ENCODE measurements at places on chromosomes 16 and 17.

- no peak for DNase-seq
These were observed 127.1 kb downstream of the SPAG9 start for GRCh38 chr17:50993544-50993943.

DNA sequence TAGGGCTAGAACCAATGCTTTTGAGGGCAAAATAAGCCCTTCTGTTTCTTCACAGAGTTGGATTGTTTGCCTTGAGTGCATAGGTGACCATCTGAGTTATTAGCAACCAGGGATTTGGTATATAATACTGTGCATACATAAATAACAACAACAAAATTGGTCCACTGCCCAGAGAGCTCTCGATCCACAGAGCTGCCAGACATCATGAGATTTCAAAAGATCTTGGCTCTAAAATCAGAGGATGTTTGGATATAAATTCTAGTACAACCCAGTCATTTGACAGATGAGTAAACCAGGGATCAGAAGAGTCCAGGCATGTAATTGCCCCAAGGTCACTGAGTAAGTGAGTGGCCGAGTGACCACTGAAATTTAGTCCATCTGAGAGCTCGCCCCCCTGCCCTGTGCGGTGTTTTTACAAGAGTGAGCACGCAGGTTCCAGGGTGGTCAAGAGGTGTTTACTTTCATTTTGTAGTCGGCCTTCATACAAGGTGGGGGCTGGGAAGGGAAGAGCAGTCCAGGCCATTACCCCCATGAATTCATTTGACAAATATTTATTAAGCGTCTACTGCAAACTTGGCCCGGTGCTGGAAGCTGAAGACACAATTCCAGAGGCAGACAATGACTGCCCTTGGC, 1.8 kb upstream of the MT2A start:
- no peak for DNase-seq

DNA sequence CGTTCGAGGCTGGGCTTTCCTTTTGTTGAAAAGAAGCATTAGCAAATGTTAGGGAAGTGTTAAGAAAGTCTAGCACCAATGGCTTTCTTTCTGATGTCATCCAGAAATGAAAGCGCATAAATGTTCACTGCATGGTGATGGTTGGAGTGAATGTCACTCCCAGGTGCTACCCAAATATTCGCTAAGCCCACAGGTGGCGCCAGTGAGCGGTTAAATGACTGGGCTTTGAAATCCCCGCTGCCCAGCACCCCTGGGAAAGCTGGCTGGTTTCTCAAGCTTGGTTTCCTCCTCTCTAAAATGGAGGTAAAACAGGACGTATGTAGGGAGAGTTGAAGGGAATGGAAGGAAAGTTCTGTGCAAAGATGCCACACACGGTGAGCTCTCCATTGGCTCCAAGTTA, 104.4 kb downstream of the IRX5 start:
- DNase-seq, result no peak

DNA sequence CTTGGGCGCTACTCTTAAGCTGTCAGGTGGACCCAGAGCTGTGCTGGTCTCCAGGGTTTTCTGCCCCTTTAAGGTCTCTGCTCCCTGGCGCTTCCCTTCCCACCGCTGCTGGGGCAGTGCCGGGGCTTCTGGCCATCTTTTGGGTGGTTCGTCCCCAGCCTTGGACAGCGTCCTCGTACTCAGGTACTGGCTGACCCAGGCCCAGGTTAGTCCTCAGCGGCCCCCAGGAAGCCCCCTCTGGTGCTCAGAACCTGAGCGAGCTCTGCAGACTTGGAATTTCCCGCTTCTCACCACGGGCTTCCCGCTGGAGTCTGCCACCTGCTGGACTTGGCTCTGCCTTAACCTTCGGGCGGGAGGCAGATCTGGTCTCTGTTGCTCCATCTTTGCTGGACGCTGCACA, 94.1 kb upstream of the ZNF750 start:
- DNase-seq, result no peak

DNA sequence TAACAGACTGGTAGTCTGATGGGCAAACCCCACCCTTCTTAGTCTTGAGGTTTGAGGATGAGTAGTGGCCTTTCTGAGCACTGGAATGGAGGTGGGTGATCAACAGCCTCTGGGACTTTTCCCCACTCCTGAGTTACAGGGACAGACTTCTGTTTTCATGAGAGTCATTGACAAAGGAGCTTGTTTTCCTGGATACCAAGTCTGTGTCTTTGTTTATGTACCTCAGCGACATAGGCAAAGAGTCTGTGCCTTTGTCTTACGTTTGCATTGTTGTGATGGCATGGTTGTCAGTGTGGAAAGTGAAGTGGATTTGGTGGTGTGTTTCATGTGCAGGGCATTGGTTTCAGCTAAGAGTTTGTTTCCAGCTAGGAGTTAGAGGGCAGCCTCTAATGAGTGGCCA, 17.5 kb downstream of the EPN2 start:
- DNase-seq, result no peak

DNA sequence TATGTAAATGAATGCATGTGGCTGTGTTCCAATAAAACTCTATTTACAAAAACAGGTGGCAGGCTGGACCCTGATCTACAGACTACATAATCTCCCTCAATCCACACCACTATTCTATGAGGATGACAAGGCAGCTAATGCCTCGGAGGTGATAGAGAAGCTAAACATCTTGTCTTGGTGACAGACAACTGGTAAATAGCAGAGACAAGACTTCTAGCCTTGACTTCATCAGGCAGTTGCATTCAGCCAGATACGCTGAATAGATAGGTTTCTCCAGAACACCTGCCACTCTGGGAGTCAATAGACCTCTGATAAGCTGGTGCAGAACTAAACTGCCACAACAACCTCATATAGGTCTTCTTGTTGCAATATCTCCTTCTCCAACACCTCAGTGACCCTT, 3.3 kb downstream of the ATPAF2 start:
- no peak for DNase-seq
